NCI-H1436 treated with DMSO at 0.1 percent for 48 hours (cell line): ENCODE measurements at places on chromosomes 4 and X.

GRCh38 chr4:128163177-128164117, 102.3 kb downstream of the LARP1B start:
- no peak for DNase-seq

GRCh38 chr4:37852376-37852775, 25.9 kb downstream of the PGM2 start:
- DNase-seq: no peak

DNA sequence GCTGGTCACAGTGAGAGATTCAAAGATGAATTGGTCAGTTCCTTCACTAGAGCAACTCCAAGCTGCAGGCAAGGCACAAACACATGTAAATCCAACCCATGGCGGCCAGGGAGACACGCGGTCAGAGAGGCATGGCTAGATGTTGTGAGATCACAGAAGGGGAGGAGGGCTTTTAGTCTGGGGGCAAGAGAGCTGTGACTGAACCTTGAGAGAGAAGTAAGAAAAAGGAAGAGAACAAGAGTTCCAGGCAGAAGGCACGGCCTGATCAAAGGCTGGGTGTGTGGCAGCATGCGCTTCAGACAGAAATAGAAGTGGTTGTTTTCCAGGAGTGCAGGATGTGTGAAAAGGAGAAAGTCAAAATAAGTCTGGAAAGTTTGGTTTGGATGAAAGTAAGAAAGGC, 15.9 kb downstream of the CCDC149 start:
- DNase-seq: no peak

GRCh38 chr4:79023799-79024770, 84.8 kb upstream of the PAQR3 start:
- no peak for DNase-seq

DNA sequence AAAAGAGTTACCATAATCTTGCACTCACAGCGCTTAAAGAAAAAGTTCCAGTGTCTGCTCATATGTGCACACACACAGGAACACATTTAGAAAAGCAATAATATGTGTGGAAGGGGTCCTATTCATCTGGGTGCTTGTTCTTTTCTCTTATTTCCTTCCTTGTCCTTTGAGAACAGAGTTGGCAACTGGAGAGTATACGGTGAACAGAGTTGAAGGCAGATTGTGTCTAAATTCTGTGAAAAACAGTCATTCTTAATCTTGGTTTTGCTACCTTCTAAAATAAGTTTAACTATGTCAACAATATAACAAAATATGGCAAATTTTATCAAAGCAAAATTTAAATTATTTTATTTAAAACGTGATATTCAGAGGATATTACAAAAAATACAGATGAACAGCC, 365.1 kb upstream of the NOCT start:
- no peak for DNase-seq

DNA sequence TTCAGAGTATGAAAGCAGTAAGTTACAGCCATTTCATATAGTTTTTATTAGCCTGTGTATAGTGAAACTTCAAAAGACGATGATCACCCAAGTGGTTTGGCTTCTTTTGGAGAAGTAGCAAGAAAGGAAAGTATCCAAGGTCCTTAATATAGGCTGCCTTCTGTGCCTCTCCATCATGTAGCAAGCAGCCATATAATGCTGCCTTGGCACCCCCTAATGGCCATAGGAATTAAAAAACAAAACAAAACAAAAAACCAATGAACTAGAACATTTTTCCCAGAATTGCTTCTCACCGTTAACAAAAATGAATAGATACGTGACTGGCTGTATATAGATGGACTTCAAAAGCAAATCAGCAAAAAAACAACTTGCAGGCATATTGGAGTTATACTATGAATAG, 18.9 kb downstream of the LAMP2 start:
- no peak for DNase-seq

DNA sequence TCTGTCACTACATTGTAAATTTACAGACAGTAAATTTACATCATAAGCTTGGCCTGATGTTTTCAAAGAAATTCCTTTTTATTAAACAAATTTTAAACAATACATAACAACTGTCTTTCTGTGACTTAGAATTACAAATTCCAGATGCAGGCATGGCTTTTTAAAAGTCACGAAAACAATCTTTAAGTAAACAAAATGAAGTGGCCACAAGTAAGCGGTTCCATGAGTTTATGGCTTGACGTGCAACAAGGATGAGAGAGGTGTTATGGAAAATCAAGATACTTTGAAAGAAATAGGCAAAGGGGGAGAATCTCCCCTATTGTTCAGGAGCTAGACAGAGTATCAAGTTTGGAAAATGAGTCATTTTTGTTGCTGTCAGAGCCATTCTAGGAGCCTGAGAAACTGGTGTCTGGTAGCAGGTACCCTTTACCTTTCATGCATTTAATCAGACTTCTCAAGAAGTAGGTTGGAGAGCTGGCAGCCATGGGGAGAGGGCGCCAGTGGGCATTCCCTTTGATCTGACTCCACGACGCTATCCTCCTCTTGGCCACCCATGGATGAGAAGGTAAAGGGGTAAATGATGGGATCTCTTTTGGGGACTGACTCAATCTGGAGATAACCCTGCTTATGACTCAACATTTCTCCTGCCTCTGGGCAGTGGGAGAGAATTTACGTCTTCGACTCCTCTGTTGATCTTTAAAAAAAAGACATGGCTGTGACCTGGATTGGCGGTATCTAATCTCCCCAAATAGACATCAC, 217.2 kb downstream of the SPRY1 start:
- DNase-seq: no peak

DNA sequence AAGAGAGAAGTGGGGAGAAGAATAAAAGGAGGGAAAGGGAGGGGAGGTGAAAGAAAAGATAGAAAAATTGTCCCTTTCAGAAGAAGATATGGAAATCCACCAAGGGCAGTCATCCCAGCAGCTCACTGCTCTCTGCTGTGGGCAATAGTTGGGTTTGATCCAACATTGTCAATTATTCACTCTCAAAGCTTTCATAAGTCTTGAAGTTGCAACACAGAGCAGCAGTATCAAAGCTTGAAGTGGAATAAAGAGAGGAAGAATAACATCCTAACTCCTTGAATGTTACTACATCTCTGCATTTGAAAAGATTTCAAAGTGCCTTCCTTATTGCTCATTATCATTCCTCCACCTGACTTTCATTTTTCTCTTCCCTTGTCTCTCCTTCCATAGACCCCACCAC, 62.3 kb upstream of the HHIP start:
- no peak for DNase-seq

DNA sequence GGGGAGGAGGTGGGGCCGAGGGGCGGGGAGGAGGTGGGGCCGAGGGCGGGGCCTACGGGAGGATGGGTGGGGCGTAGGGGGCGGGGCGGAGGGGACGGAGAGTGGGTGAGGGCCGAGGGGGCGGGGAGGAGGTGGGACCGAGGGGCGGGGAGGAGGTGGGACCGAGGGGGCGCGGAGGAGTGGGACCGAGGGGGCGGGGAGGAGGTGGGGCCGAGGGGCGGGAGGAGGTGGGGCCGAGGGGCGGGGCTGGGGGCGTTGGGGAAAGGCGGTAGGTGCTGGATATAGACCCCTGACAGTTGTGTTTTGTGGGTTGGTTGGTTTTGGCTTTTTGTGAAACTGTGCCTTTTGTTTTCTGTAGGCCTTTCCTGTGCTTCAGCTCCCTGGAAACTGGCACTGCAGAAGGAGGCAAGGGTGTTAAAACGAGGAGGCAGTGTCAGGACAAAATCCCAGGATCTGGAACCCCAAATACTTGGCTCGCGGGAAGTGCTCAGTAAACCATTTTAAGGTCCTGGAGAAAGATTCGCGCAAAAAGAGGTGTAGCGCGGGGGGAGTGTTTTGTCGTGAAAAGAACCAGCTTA, 580 bp upstream of the MMGT1 start:
- DNase-seq: no peak

- DNase-seq: no peak
Measured at GRCh38 chrX:10380300-10380699, 223.5 kb downstream of the CLCN4 start.
